Stimulated activated CD4-positive, alpha-beta T cell treated with anti-CD3 and anti-CD28 coated beads, Interleukin-1b, Interleukin-23, amount 100 ng/mL, for 48 hours (primary cell): ENCODE measurements at places on chromosomes 16 and 17.
A peak's percentile ranks its signal among the peaks of the same experiment; 100 is the strongest.

DNA sequence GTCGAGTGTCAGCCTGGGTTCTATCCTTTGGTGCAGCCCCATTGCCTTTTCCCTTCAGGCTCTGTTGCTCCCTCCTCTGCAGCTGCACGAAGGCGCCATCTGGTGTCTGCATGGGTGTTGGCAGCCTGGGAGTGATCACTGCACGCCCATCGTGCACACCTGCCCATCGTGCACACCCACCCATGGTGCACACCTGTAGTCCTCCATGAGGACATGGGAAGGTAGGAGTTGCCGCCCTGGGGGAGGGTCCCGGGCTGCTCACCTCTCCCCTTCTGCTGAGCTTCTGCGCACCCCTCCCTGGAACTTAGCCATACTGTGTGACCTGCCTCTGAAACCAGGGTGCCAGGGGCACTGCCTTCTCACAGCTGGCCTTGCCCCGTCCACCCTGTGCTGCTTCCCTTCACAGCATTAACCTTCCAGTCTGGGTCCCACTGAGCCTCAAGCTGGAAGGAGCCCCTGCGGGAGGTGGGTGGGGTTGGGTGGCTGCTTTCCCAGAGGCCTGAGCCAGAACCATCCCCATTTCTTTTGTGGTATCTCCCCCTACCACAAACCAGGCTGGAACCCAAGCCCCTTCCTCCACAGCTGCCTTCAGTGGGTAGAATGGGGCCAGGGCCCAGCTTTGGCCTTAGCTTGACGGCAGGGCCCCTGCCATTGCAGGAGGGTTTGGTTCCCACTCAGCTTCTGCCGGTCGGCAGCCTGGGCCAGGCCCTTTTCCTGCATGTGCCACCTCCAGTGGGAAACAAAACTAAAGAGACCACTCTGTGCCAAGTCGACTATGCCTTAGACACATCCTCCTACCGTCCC, 2.9 kb downstream of the CTRL start:
- DNase-seq, result peak; percentile 80

- no peak for DNase-seq
Measured at GRCh38 chr16:3643095-3643730, 11.3 kb upstream of the DNASE1 start.

GRCh38 chr16:28009586-28010373, 53.7 kb downstream of the GSG1L start:
- DNase-seq, result no peak

DNA sequence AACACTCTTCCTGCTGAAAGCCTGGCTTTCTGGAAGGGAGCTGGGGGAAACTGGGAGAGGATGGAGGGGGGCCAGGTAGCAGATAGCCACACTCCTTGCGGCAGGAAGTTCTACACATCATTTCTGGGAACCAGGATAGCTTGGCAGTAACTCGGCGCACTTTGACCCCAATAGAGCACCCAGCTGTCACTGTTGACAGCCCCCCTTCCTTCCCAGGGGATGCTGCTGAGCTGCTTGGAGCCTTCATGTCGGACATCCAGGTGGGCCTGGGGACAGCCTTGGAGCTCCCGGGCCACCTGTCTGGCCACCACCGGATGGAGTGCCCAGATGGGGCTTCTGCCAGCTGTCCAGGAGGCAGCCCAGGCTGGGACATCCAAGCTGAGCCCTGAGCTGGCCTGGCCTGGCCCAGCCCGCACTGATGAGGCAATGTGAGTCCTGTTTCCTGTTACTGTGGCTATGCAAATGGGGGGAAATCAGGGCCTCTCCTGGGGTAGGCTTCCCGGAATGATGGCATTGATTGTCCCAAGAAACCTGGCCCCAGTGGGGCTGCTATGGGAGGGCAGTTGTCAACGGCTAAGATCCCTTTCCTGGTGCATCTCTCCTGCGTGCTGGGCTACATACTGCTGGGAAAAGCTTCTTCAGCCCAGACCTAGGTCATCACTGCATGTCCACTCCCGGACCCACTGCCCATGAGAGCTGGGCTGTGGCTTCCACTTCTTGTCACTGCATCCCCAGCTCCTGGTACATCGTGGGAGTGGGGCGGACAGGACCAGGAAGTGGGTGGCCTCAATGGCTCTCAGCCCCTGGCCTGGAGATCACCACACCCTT, 50.0 kb downstream of the SOCS1 start:
- DNase-seq, result no peak

- DNase-seq, result no peak
Measured at GRCh38 chr17:6551869-6552531, 4.4 kb downstream of the PITPNM3 start.

DNA sequence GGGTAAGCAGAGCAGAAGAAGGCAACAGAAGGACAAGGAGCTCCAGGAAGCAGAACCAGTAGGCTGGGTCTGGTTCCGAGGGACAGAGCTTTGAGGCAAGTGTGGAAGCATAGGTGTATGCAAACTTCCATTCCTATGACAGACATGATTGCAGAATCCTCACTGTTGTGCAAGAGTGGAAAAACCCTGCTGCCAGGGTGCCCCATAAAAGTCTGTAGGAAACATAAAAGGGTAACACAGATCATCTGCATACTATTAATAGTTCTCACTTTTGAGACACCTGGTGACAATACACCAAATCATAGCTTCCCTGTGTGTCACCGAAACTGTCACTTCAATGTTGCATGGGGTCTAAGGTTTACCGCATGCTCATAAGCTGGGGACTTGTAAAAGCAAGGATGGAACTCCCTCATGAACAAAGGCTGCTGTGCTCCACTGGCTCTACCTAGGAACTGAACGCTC, 39.7 kb downstream of the ARHGAP17 start:
- peak; percentile 46 for DNase-seq

GRCh38 chr16:15682105-15682570, 32.1 kb downstream of the NDE1 start:
- DNase-seq, result peak; percentile 61

DNA sequence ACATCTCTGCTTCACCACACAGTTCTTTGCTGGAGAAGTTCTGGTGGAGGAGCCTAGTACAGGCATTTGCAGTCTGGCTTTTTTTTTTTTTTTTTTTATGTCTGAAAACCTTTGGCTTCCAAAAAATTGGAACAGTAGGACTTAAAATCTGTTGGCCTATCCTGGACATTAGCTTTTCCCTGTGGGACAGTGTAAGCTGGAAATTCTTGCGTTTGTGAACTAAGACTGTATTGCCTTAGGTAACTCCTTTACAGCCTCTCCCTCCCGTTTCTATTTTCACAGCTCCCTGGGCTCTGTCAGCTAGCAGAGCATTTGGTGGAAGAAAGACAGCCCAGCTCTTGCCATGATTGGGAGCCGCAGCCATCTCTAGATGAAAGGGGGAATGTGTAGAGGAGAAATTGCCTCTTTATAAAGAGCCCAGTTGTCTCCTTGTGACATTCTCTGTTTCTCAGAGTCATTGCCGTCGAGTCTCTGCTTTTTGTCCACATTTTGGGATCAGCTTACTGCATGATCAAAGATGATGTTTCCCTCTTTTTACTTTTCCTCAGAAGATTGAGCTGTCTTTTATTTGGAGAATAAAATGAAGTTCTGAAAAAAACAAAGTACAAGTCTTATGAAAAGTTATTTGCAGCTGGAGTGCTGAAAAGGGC, 227.5 kb downstream of the SPECC1 start:
- DNase-seq, result no peak

DNA sequence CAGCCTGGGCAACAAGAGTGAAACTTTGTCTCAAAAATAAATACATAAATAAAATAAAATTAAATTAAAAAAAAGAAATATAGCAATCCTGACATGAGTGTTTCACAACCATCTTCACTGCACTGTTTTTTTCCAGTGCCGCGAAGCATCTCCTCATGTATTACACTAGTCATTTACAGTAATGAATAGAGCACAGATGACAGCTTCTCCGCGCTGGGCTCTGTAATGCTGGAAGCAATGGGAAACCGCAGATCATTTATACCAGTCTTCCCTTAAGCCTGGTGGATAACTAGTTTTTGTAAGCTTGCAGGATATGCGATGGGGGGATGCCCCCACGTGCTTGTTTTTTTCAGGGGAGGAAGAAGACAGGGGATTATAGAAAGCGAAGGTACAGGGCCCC, 86.9 kb downstream of the MYH13 start:
- no peak for DNase-seq

GRCh38 chr16:84270531-84270930, 24.1 kb upstream of the WFDC1 start:
- DNase-seq, result no peak

GRCh38 chr17:50163843-50164696, 1.7 kb upstream of the SGCA start:
- DNase-seq, result no peak

GRCh38 chr17:42697108-42697811, 14.9 kb downstream of the CNTNAP1 start:
- DNase-seq, result no peak

- no peak for DNase-seq
Measured at GRCh38 chr17:51642029-51642428, 381.7 kb downstream of the UTP18 start.

GRCh38 chr17:73770115-73770848, 126.0 kb upstream of the SDK2 start:
- DNase-seq, result no peak

GRCh38 chr16:67504031-67505021, 21.0 kb upstream of the AGRP start:
- peak; percentile 45 for DNase-seq

DNA sequence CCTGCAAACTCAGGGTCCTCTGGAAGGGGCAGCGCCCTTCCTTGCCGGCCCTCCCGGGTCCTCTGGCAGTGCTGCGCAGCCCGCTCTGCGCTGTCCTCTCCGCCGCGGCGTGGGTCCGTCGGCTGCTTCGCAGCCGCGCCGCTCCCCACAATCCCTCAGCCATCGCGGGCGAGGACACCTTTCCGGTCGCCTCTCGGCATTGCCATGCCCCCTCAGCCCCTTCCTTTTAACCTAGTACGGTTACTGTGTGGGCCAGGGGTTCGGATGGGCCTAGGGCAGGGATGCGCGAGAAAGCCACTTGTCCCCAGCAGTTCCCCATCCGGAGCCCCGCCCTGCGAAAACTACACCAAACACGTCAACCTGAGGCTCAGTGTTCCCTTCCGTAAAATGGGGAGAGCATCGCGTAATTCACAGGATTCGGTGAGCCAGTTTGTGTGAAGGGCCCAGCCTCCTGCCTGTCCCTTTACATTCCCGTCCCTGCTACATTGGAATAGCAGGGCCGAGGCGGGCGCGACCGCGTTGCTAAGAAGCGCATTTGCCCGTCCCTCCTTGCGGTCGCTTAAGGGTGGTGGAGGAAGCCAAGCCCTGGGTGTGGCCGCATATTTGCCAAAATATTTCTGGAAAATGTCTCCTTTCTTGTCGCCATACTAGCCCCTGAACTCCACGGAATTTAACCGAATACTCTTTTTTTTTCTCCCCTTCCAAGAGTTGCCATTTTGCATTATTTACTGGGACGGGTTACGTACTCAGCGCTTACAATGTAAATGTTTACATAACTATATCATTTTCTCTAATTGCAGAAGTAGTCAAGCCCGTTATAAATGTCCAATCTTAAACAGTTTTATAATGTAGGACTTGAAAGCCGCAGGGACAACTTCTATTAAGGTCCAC, 13.2 kb downstream of the COPZ2 start:
- DNase-seq, result peak; percentile 25

GRCh38 chr17:15269780-15270089, 4.6 kb upstream of the PMP22 start:
- DNase-seq, result no peak

GRCh38 chr17:73785958-73786743, 141.9 kb upstream of the SDK2 start:
- no peak for DNase-seq

GRCh38 chr16:10141671-10142070, 40.6 kb downstream of the GRIN2A start:
- no peak for DNase-seq

DNA sequence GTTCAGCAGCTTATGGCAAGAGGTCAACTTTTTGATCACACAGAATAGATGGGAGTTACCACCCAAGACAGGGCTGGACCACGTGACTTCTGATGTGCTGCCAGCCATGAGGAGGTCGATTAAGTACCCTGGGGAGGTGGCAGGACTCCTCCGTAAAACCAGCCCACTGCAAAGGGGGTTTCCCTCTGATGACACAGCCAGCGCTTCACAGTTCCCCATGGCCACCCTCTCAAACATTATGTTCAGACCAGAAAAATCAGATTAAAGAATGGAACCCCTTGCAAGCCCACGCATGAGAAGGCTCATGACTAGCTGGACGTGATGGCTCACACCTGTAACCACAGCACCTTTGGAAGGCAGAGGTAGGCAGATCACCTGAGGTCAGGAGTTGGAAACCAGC, 222.9 kb downstream of the CPPED1 start:
- no peak for DNase-seq

DNA sequence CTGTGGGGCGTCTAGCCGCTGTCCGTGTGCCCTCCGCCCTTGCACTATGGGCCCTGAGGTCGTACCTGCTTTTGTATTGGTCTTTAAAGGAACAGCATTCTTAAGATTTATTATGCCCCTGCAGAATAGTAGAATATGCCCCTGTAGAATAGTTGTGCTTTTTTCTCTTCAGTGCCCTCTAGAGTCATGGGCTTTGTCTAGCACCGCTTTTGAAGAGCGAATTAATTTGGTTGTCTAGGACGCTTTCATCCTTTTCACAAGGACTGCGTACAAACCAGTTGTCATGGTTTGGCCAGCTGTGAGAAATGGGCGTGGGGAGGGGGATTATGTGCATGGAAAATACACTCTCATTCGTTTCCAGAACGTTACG, 621 bp downstream of the CEP95 start:
- peak; percentile 44 for DNase-seq

- peak; percentile 90 for DNase-seq
Measured at GRCh38 chr17:7573324-7574080, 5.9 kb upstream of the CD68 start.

- DNase-seq, result no peak
Measured at GRCh38 chr17:12287953-12288352, 267.3 kb downstream of the MAP2K4 start.

GRCh38 chr17:32960815-32961214, 30.8 kb upstream of the SPACA3 start:
- no peak for DNase-seq

DNA sequence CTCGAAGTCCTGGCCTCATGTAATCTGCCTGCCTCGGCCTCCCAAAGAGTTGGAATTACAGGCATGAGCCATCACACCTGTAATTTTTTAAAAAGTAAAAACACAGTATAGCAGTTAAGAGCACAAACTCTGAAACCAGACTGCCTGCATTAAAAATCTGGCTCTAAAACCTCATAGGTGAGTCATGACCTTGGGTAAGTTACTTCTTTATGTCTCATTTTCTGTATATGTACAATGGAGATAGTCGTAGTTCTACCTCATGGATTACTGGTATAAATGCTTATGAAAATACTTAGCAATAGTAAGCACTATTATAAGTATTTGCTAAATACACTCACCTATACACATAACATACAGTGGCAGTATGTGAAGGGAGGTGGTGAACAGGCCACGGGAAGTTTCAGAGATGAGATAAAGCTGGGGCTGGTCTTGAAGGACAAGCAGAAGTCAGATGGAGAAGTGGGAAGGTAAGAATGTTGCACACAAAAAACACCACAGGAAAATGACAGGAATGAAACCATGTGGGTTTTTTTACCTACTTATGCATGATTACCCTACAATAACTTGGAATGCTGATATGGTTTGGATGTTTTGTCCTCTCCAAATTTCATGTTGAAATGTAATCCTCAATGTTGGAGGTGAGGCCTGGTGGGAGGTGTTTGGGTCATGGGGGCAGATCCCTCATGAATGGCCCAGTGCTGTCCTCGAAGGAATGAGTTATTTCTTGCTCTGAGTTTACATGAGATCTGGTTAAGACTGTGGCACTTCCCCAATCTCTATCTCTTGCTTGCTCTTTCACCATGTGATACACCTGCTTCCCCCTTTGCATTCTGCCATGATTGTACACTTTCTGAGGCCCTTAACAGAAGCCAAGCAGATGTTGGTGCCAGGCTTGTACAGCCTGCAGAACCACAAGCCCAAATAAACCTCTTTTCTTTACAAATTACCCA, 33.9 kb downstream of the ZNF652 start:
- DNase-seq, result no peak

GRCh38 chr17:6681176-6681575, 29.6 kb downstream of the C17orf100 start:
- DNase-seq, result no peak
